NCI-H1930 (cell line): ENCODE measurements at places on chromosomes 1 and 21.

DNA sequence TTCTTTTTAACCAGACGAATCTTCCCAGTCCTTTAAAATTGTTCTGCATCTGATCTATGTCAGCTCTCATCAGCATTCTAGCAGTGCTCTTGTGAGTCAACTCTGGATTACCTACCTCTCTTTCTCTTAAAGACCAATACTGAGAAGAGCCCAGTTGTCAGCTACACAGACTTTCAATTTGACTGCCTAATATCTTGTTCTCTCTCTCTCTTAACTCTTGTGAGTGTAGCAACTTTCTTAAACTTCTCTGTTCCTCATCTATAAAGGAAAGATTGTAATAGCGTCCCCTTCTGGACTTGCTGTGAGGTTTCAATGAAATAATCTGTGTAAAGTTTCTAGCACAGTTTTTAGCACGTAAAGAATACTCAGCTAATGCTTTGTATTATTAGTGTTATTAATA, 499.3 kb upstream of the ADAMTS5 start:
- DNase-seq: no peak

DNA sequence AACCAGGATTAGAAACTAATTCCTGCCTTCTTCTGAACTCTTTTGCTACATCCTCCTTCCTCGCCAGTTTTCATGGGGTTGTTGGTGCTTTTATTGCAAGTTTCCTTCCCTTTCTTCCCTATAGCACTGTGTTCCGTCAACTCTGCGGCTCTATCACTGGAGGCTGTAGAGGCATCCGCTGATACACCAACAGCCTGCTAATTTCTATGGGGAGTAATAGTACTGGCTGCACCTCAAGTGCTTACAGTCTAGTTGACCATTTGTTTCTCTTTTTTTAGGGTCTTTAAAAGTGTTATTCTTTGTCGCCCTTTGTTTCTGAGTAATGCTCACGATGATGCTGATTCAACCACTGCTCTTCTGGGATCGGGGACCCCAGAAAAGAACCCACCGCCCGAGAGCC, 746 bp downstream of the MIS18A start:
- DNase-seq: no peak

DNA sequence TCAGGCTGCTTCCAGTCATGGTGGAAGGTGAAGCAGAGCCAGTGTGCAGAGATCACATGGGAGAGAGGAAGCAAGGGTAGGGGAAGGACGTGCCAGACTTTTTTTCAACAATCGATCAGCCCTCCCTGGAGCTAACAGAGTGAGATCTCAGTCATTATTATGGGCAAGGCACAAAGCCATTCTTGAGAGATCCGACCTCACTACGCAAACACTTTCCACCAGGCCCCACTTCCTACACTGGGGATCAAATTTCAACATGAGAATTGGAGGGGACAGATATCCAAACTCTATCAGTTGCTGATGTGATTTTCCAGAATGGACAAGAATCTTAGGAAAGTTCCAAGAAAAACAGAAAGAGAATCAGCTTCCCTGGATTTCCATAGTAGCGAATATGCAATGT, 60.5 kb downstream of the BACE2 start:
- DNase-seq: no peak

DNA sequence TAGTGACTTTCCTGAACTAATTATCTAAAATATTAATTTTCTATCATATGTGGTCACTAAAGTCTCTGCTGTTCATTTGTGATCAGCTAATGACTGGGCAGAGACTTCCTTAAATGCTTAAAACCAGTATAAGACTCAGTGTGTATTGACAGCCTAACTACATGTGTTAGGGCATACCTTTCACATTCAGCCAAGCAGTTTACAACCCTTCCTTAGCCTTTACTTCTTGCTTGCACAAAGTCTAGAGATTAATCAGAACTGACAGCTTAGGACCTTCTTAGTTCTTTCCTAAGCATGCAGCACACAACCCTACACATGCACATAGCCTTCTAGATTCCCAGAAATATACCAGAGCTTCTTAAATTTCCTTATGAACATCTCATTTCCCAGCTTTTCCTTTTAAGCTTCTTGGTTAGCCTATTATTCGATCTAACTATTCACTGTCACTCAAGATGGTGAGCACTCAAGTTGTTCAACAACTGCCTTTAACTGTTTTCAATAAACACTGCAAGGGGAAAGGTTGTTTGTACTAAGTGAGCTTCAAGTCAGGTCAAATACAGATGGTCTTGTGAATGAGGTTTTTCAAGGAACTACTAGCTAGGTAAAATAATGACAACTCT, 13.4 kb downstream of the EYA3 start:
- no peak for DNase-seq

DNA sequence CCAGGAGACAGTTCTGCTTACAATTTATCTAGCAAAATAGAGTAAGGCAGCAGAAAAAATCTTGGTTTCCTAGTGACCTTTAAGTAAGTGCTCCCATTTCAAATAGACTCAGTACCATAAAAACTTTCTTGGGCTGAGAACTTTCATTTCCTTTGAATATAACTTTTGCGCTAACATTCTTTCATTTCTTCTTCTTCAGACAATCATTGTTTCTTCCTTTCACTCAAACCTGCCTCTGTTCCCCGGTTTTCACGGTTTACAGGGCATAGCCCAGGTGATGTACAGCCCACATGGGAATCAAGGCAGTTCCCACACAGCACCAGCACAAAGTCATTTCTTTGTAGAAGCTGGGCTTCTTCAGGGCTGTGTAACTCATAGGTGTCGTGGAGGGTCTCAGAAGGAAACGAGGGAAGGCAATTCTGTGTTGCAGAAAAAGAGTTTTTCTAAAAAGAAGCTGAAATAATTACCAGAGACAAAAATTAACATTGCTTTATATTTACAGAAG, 611.6 kb downstream of the SMYD3 start:
- no peak for DNase-seq

DNA sequence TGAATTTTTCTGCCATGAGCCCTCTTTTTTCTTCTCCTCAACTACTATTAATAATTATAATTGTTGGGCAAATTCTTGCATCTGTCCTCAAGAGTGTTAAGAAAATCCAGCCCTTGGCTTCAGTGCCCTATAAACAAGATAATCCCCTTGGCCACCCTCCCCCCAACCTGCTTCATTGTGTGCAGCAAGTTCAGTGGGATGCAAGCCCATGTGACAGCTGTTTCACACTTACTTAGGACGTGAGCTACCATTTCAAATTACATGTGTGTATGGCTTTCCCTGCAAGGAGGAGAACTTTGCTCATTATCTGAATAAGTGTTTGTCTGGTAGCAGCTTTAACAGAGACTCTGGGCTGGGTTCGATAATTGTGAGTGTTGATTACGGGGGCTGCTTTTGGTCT, 276.2 kb downstream of the CACNA1E start:
- no peak for DNase-seq

DNA sequence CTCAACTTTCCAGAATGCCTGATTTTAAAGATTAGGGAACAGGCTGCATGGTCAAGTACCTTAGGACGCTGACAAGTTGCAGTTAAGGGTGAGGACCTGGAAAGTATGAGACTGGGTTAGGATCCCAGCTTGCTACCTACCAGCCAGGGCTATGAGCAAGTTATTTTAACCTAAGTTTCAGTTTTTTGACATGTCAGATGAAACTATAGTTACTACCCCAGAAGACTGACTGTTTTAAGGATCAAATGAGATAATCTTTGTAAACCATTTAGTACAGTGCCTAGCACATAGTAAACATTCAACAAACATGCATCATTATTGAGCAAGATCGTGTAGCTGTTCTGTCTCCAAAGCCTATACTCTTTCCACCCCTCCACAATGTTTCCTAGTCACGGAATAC, 14.4 kb downstream of the THEMIS2 start:
- DNase-seq: no peak

DNA sequence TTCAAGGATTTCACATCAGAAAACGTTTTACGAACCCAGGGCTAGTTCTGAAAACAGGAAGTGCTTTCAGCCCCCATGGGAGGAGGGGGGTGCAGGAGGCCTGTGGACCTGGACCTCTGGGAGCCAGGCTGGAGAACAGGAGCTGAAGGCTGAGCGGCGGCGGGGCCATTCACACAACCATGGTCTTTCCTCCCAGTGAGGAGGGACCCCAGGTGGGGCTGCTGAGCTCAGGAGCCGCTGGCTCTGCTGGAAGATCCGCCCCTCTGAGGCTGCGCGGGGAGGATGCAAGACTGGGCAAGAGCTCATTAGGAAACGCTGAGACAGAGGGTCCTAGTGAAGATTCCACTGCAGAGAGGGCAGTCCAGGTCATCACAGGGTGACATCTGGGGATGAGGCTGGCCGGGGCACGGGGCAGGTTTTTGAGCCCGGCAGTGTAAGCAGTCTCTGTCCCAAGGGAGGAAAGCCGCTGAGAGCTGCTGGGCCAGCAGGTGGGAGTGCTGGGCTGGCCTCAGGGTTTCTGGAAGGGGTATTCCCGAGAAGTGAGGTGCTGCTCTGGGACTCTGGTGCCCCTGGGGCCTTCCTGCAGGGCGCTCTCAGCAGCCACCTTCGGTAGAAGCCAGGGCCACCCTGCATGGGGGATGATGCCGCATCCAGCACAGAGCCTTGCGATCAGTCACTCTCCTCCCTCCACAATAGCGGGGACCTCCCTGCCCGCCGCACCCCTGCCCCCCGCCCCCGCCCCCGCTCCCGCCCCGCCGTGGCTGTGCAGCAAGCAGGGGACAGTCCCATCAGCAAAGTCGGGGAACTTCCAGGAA, 7.5 kb downstream of the MX2 start:
- DNase-seq: peak; percentile 2

DNA sequence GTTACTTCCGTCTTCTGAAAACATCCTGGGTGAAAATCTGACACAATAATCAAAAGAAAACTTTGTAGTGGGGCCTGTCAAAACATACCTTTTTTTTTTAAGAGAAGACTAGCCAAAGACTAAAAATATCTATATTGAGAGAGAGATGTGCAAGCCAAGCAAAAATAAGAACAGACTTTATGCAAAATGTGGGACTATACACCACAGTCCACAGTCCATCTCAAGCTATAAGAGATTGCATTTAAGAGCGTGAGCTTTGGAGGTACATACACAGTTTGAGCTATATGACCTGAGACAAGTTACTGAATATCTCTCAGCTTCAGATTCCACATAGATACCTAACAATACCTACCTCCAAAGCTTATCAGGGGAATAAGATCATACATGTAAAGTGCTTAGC, 64.9 kb upstream of the DYNLT5 start:
- no peak for DNase-seq

- no peak for DNase-seq
Observed at GRCh38 chr1:14282707-14283106, 315.8 kb upstream of the KAZN start.

DNA sequence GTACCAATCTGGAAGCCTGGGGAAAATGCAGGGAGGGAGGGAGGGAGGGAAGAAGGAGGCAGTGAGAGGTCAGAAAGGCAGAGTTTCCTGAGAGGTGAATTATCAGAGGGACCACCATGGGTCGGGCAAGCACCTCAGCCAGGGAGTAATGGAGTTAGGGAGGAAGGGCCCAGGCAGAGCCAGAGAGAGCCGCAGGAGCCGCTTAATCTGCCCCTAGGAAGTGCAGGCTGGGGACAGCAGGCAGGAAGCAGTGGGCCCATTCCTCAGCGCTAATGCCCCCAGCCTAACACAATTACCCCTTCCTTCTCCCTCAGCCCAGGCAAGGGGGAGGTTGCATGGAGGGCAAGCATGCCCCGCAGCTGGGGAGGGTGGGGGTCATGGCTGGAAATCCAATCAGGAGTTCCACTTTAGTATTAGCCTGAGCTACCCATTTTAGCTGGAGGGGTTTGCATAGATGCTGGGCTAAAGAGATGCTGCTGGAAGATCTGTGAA, 109.0 kb downstream of the TMEM53 start:
- no peak for DNase-seq

GRCh38 chr1:6842301-6842700, 57.0 kb downstream of the CAMTA1 start:
- DNase-seq: no peak

DNA sequence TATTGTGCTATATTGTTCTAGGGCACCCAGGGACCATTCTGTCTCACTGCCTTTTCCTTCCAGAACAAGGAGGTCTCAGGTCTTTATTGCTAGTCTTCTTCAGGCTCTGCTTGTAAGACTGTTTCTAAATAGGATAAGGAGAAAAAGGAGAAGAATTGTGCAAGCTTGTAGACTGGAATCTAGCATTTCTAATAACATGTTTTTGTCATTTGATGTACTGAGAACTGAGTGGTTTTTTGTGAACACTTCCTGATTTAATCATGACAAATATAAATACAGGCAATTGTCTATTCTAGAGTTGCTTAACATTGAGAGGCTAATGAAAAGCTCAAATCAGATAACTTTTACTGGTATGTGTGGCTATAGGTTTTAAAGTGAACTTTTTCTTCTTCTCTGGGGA, 77.6 kb downstream of the CLIC4 start:
- DNase-seq: no peak

DNA sequence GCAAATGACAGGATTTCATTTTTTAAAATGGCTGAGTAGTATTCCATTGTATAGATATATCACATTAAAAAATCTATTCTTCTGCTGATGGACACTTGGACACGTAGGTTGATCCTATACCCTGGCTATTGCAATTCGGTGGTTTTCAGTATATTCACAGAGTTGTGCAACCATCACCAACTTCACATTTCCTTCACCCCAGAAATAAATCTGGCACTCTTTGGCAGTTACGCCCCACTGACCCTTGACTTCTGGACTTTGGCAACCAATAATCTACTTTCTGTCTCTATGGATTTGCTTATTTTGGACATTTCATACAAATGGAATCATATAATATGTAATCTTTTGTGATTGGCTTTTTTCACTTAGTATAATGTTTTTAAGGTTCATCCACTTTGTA, 35.9 kb downstream of the MAP3K7CL start:
- DNase-seq: no peak

DNA sequence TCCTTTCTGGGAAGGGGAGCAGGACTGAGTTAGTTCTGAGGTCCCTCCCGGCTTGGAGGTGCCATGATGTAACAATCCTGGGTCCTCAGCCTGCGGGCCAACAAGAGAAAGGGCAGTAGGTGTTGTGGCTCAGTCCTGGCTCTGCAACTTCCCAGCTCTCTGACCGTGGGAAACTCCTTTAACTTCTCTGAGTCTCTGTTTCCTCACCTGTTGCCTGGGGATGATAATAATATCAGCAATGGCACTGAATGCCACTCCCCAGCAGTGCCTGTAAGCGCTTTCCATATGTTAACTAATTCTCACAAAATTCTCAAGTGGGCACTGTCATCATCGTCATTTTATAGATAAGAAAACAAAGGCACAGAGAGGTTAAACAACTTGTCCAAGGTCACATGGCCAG, 2.3 kb downstream of the PADI3 start:
- no peak for DNase-seq

GRCh38 chr1:6634371-6635052, 9.8 kb downstream of the THAP3 start:
- DNase-seq: peak; percentile 47
